GM12878 (cell line): ENCODE measurements at places on chromosomes 12 and 14. TPM values are rescaled to one million over a fixed set of nuclear protein-coding genes. Genes with fewer than 3 reads are reported as not detected.

DNA sequence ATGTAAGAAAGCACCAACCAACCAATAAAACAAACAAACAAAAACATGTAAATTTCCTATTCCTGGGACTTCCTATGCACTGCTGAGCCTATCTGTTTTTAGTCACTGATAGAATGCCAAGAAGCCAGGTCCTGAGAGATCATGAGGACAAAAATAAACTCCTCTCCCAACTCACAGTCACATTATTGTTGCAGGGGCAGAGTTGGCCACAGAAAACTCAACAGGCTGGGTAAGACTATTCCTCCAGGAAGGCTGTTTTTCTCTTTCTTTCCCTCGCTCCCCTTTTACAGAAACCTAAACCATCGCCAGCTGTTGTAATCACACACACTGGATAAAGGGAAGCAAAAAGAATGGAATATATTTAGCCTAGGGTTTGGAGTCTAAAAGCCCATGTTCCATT lies 55.8 kb upstream of the METAP2 start:
- DNase-seq = no peak

DNA sequence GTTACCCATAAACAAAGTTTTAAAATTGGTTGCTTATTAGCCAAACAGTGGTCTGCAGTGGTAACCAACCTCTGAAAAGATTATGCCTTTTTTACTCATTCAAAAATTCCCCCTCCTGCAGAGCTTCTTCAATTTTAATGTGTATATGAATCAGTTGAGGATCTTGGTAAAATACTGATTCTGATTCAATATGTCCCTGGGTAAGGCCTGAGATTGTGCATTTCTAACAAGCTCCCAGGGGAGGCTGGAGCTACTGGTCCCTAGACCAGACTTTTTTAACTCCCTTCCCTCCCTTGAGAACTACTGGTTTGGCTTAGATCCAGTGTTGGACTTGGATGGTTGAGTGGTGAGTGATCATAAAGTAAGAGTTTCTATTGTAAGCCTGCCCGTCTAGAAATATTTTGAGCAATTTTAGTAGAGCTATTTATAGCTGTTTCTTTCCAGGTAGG lies 90.2 kb downstream of the FUT8 start:
- peak; percentile 62 for DNase-seq

DNA sequence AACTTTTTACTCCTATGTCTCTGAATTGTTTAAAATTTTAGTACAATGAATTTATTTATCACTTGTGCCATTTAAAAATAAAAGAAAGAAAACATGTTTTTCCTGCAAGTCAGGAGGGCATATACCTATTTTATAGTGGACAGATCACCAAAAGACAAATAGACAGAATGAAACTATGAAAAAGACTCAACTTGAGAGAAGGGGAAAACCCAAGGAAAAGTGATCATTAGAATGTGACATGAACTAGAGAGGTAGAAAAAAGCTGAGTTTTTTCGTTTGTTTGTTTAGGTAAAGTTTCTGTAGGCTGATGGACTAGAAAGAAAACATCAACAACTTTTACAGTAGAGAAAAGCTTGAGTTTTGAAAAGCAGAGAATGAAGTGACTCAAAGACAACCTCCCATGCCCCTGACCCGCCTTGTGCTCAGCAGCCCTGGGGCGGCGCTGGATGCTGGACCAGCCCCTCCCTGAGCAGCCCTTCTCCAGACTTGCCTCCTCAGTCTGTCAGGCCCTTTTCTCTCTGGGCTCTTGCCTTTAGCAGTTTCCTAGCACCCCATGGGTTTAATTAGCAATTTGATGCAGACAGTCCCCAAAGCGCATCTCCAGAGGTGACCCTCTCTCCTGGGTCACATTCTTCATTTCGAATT lies 95.1 kb upstream of the ARID2 start:
- no peak for DNase-seq

DNA sequence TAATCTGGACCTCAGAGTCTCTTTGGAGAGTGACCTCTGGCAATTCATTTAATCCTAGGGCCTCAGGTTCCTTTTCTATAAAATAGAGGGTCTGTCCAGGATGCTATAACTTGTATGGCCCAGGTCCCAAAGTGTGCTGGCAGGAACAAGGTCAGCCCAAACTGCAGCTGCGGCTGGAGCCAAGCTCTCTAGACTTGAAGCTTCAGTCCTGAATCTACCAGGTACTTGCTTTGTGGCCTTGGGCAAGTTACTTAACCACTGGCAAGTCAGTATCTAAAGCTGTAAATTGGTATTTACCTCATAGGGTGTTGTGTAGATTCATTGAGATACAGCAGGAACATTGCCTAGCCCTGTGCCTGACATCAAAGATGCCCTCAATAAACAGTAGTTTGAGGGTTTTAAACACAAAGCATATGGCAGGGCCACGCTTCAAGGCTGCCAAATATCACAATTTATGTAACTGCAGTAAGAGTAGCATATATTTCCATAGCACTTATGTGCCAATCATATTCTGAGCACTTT lies 21.7 kb downstream of the CPM start:
- no peak for DNase-seq

DNA sequence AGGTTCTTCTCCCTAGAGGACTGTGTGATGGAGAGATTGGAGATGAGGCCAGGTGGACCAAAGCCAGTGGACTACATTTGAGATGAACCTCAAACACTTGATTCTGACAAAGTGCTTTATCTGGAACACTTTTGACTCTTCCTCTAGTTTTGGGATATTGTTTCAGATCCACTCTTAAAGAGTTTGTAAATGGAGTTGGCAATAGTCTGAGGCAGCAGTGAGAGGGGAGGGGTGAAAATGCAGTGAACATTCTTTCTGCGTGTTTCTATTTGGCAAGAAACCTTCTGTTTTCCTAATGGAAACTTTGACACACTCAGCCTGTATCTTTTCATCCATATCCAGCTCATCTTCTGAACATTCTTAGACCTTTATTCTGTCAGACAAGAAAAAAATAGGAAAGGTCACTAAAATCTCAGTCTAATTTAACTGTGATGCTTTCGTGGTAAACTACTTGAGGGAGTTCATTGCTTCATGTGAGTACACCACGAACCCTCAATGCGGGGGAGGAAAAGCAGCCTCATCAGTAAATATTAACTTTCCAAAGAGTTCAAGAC lies 57.4 kb upstream of the KCNJ8 start:
- DNase-seq = no peak

GRCh38 chr12:93803424-93803807 lies 126.2 kb downstream of the CRADD start:
- no peak for DNase-seq

ZNF140 gene
- 11.1 and 11.5 TPM in 2 replicates for total RNA-seq

OAS2 gene
- total RNA-seq = 89.7 and 102 TPM in 2 replicates

SPIC gene
- total RNA-seq = 0.29 TPM in 1 of 2 replicates, not detected in the other

- no peak for DNase-seq
Measured at GRCh38 chr14:69696633-69697557, 70.0 kb upstream of the SRSF5 start.

MIP gene
- total RNA-seq = 0.15 TPM in 1 of 2 replicates, not detected in the other

- DNase-seq = no peak
Measured at GRCh38 chr12:58487255-58487654, 433.0 kb downstream of the LRIG3 start.

GRCh38 chr12:105843986-105844760 lies 294.6 kb downstream of the NUAK1 start:
- no peak for DNase-seq

- DNase-seq = no peak
Measured at GRCh38 chr14:40733206-40733605, 873.5 kb upstream of the LRFN5 start.
